Glomerular endothelial cell (primary cell): ENCODE measurements at places on chromosomes 2 and 18. TPM values are rescaled to one million over a fixed set of nuclear protein-coding genes. Genes with fewer than 3 reads are reported as not detected.

Gene LMAN2L
- 19.7 and 22.8 TPM in 2 replicates for total RNA-seq

Gene DGUOK
- total RNA-seq = 54.9 and 63.0 TPM in 2 replicates

DNA sequence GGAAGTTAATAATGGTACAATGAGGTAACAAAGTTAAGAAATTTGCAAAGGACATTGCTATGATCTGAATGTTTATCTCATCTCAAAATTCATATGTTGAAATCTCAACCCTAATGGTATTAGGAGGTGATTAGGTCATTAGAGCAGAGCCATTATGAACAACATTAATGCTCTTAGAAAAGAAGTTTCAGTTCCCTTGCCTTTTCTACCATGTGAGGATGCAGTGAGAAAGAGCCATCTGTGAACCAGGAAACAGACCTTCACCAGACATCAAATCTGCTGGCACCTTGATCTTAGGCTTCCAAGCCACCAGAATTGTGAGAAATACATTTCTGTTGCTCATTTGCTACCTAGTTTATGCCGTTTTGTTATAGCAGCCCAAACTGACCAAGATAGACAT lies 757.6 kb downstream of the NR4A2 start:
- no peak for DNase-seq

- no peak for DNase-seq
Measured at GRCh38 chr2:190235551-190236075, 84.0 kb downstream of the HIBCH start.

DNA sequence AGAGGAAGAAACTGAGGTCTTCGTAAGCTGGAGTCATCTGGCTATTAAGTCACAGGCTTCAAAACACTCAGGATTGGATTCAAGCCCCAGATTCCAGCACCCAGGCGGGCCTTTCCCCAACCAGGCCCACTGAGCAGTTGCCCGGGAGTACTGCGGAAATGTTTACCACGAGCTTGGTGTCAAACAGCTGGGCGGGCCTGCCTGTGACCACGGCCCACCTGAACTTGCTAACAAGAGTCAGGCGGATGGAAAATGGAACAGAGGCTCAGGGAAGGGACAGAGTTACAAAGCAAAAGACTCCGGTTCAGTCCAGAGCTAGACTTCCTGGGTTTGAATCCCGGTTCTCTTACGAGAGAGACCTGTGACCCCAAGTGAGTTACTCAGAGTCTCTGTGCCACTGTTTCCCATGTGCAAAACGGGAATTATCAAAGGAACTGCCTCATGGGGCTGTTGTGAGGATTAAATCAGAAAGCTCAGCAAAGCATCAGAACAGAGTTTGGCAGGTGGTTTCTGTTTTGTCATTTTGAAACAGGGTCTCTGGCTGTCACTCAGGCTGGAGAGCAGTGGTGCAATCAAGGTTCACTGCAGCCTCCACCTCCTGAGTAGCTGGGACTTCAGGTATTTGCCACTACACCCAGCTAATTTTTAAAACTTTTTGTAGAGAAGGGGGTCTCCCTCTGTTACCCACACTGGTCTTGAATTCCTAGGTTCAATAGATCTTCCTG lies 49.0 kb upstream of the TFCP2L1 start:
- DNase-seq = no peak

GRCh38 chr2:201754717-201755415 lies 25.9 kb downstream of the ALS2 start:
- no peak for DNase-seq

GRCh38 chr18:13612196-13612997 lies 114.0 kb downstream of the FAM210A start:
- no peak for DNase-seq

DNA sequence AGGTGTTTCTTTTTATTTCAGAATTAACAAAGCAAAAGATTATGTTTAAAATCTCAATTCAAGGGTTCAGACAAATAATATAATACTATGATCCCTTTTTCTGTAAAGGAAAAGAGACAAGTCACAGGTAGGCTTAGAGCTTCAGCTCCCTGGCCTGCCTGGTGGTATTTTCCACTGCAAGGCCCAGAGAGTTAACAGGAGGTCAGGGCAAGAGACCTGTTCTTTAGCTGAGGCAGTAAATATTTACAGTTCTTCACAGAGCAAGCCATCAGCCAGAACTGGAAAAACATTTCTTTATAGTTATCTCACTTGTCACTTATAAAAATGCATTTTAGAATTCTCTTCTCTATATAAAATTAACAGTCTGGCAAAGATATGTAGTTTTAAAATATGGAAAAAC lies 70.1 kb downstream of the EPG5 start:
- DNase-seq = no peak

GRCh38 chr2:124121760-124122275 lies 96.7 kb downstream of the CNTNAP5 start:
- DNase-seq = no peak

- no peak for DNase-seq
Measured at GRCh38 chr2:31078011-31078410, 60.2 kb downstream of the GALNT14 start.
